ENCODE measurements at places on chromosomes 12 and 14. TPM values are rescaled to one million over a fixed set of nuclear protein-coding genes. Genes with fewer than 3 reads are reported as not detected.

DNA sequence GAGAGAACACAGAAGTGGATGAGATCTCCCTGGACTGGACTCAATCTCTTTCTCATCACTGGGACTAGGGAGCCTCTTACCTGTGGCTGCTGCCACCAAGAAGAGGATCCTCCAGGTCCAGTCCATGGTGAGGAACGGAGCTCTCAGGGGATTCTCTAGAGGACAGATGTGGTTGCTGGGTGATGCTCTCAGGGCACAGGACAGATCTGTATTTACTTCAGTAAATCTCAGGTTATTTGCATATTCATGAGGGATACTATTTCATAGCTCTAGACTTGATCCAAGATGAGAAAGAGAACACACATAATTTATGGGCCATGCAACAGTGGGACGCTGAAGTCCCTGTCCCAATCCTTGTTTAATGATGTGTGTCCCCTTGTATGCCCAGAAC lies 460.5 kb downstream of the TMEM121 start:
- no peak for DNase-seq

DNA sequence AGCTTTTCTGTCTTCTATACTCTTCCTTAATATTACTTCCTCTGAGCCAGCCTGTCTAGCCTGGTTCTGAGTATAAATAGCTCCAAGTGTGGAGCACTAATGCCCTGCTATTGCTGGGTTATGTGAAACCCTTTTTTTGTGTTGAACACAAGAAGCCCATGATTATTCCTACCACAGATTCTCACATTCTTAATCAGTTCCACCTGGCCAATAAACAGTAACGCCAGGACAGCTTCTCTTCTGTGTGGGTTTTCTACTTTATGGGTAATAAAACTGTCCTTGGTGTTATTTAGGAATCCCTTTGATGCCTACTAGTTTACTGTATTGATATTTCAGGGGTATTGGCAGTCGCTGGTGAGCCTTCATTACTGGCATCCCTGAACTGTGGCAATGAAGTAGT lies 48.9 kb upstream of the LRIG3 start:
- DNase-seq = no peak

DNA sequence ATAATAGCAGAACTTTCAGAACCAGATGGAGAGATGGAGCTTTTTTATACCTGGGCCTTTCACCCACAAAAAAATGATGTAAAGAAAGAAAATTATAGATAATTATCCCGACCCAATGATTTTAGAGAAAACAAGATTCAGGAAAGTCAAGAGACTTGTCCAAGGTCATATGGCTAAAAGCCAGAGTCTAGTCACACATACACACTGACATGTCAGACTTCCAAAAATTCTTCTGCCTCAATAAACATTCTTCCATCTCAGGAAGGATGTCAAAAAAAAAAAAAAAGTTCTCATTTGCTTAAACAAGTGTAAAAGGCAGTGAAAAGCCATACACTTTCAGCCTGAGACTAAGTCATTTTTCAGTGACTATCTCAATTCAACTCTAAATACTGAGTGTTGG lies 116.0 kb downstream of the PRICKLE1 start:
- no peak for DNase-seq

- no peak for DNase-seq
Observed at GRCh38 chr14:106039400-106039799, 513.0 kb downstream of the TMEM121 start.

GRCh38 chr12:67161322-67161918 lies 107.7 kb upstream of the CAND1 start:
- peak; percentile 33 for DNase-seq

DNA sequence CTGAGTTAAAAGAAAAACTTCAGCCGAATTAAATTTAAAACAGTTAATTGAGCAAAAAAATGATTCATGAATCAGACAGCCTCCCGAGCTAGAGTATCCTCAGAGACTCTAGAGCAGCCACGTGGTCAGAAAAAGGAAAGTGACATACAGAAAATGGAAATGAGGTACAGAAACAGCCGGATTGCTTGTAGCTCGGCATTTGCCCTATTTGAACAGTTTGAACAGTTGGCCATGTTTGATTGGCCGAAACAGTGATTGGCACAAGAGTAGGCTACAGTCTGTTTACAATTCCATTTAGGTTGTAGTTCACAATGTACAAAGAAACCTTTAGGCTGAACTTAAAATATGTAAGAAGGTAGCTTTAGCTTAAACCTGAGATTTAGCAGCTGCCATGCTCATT lies 12.9 kb upstream of the OXA1L start:
- DNase-seq = no peak

DNA sequence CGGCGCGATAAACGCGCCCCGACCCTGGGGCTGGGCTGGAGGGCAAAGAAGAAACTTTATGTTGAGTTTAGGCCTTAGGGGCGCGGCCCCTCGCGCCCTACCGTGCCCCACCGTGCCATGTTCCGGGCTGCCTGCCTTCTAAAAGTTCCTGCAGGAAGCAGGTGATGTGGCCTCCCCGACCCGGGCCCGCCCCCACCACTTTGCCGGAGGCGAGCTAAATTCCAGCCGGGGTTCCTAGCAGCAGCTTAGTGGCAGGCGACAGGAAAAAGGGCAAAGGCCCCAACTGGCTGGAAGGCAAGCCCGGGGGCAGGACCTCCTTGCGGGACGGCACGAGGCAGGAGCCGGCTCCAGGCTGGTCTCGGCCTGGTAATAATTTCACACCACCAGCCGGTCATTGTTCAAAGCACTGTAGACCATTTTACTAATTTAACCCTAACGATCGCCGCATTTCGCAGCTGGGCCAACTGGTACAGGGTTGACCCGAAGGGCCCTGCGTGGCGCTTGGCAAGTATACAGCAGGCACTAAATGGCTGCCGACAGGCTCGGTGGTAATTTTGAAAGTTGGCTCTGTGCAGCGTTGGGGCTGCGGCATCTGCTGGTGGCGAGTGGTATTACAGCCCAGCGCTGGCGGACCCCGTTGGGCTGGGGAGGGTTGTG lies 895 bp upstream of the CCDC88C start:
- DNase-seq = peak; percentile 79

DNA sequence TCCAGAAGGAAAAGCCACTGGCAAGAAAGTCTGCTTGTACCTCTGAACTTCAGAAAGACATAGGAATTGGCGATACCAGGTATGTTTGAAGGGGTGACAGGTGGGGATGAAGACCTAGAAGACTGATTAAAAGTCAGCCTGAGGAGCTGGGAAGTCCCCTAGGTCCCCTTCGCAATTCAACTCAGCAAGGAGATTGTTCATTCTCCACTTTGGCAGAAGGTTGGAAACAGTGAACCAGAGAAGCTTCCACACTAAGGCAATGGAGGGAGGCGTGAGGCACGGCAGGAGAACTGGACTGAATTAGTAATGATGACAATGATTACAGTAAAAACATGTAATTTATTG lies 240.3 kb upstream of the TMPO start:
- DNase-seq = no peak

DNA sequence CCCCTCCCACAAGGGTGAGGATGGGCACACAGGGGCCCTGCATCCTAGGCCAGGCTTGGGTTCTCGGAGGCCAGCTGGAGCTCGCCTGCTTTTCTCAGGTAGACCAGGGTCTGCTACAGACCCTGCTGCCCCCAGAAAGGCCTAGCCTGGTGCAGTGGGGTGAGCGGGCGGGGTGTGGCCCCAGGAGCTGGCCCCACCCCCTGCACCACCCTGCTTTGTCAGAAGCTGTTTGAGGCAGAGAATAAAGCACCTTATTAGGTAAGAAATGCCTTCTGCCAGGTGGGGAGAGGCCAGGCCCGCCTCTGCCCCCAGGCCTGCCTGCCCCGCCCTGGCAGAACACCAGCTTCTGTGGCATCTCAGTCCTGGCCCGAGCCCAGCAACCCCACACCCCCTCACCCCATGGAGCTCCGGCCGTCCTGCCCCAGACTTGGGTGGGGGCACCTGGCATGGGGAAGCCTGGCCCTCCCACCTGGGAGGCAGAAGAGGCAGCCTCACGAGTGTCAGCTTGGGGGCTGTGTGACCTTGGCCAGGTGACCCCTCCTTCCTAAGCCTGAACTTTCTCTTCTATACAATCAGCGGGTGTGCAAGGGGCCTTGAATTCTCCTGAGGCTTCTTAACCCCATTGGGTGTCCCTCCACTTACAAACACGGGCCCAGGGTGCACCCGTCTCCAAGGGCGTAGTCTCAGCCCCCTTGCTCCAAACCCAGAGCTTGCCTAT lies 43.2 kb downstream of the KRT80 start:
- peak; percentile 86 for DNase-seq

GRCh38 chr12:119730381-119730780 lies 62.4 kb downstream of the PRKAB1 start:
- no peak for DNase-seq

DNA sequence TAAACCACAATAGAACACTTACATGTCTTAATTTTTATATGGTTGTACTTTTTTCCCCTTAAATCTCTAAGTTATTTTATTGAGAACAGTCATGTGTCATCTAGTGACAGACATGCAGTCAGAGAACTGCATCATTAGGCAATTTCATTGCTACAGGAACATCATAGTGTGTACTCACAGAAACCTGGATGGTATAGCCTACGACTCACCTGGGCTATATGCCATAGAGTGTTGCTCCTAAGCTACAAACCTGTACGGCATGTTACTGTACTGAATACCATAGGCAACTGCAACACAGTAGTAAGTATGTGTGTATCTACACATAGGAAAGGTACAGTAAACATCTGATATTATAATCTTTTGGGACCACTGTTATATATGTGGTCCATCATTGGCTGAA lies 557.6 kb downstream of the PRKD1 start:
- DNase-seq = no peak

- DNase-seq = no peak
Observed at GRCh38 chr12:132623072-132623869, 4.7 kb downstream of the P2RX2 start.

The CLEC2D gene
- 21.1 TPM for total RNA-seq

The CLEC1B gene
- total RNA-seq = not detected

The NEMP1 gene
- total RNA-seq = 16.7 TPM

The IKZF4 gene
- total RNA-seq = 2.9 TPM

The GPR84 gene
- not detected for total RNA-seq

The RND1 gene
- total RNA-seq = not detected

The RHEBL1 gene
- not detected for total RNA-seq

Measured in stomach (tissue), 19 donors.